ENCODE measurements at places on chromosomes 16 and 17. TPM values are rescaled to one million over a fixed set of nuclear protein-coding genes. Genes with fewer than 3 reads are reported as not detected.

The MYH3 gene
- 0.97 TPM for total RNA-seq

- H3K36me3 ChIP-seq, result peaks cover 39% of the 10 kb centered on the region
- peak overlapping the region; percentile 42 for H3K27ac ChIP-seq
- no peaks in the 10 kb centered on the region for H3K27me3 ChIP-seq
- no peak for DNase-seq
- H3K4me1 ChIP-seq, result peaks cover 45% of the 10 kb centered on the region
Observed at GRCh38 chr17:76566988-76567431, 18.6 kb downstream of the ST6GALNAC2 start.

GRCh38 chr17:38907930-38908675, 17.3 kb upstream of the LASP1NB start:
- H3K27ac ChIP-seq, result no peak overlapping the region
- peaks cover 40% of the 10 kb centered on the region for H3K36me3 ChIP-seq
- peaks cover 38% of the 10 kb centered on the region for H3K4me1 ChIP-seq
- H3K4me3 ChIP-seq, result no peak overlapping the region

GRCh38 chr17:18904482-18904881, 46.6 kb downstream of the PRPSAP2 start:
- H3K4me3 ChIP-seq, result no peak overlapping the region
- H3K27ac ChIP-seq, result no peak overlapping the region
- H3K27me3 ChIP-seq, result no peaks in the 10 kb centered on the region
- H3K36me3 ChIP-seq, result peaks cover 44% of the 10 kb centered on the region
- DNase-seq, result no peak
- peaks cover 15% of the 10 kb centered on the region for H3K4me1 ChIP-seq

The GUCY2D gene
- not detected for total RNA-seq

GRCh38 chr16:1367486-1368174, 15.9 kb downstream of the GNPTG start:
- H3K27ac ChIP-seq, result no peak overlapping the region
- no peaks in the 10 kb centered on the region for H3K4me1 ChIP-seq
- no peak for DNase-seq
- no peaks in the 10 kb centered on the region for H3K36me3 ChIP-seq

- H3K4me3 ChIP-seq, result no peak overlapping the region
- H3K4me1 ChIP-seq, result peaks cover 34% of the 10 kb centered on the region
- no peak for DNase-seq
- H3K36me3 ChIP-seq, result no peaks in the 10 kb centered on the region
- peak overlapping the region; percentile 13 for H3K27ac ChIP-seq
Observed at GRCh38 chr17:17443173-17443572, 33.6 kb upstream of the MED9 start.

The PLXDC1 gene
- 0.20 TPM for total RNA-seq

DNA sequence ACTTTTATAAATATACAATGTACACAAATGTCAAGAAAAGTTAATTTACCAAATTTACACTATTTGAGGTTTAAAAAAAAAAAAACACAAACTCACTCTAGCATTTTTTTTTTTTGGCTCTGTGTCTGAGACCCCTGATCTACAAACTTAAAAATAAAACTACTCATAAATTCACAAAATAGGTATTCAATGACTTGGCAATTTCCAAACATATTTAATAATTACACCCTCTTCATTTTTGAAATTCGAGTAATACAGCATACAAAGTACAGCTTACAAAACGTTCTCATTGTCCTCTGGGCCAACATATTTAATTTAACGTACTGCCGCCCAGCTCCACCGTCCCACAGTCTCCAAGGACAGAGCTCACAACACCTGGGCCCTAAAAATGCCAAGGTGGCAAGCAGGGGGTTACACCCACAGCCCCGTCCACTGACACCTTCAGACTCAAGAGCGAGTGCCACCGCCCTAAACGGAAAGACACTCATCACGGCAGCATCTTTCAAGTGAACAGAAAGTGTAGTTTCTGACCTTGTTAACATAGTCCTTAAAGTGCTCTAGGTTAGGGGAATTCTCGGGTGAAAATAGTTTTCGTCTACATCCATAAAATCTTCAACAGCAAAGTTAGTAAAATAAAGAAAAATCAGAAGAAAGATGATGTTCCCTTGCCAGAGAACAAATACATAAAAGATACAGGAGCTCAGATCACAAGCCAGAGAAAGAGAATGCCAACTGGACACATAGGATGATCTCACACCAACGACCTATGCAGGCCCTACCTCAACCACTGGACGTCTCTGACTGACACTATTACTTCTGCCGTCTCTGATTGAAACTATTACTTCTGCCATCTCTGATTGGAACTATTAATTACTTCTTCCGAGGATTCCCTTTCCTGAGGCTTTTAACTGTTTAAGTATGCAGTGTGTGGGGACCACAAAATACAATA, 4.2 kb downstream of the ADCY9 start:
- H3K4me1 ChIP-seq, result peaks cover 46% of the 10 kb centered on the region
- H3K36me3 ChIP-seq, result peaks cover 27% of the 10 kb centered on the region
- peak overlapping the region; percentile 91 for H3K4me3 ChIP-seq
- peak; percentile 25 for DNase-seq
- H3K27me3 ChIP-seq, result no peaks in the 10 kb centered on the region

GRCh38 chr17:2092253-2092652, 37.4 kb downstream of the HIC1 start:
- peaks cover 54% of the 10 kb centered on the region for H3K4me1 ChIP-seq
- H3K27me3 ChIP-seq, result peaks cover 4% of the 10 kb centered on the region
- peak overlapping the region; percentile 98 for H3K27ac ChIP-seq
- H3K4me3 ChIP-seq, result no peak overlapping the region

GRCh38 chr17:41917192-41917591, 1.6 kb downstream of the ACLY start:
- peak overlapping the region; percentile 88 for H3K27ac ChIP-seq
- peak overlapping the region; percentile 97 for H3K4me3 ChIP-seq
- DNase-seq, result peak; percentile 51
- H3K36me3 ChIP-seq, result peaks cover 34% of the 10 kb centered on the region
- H3K4me1 ChIP-seq, result peaks cover 61% of the 10 kb centered on the region
- H3K27me3 ChIP-seq, result peaks cover 3% of the 10 kb centered on the region

DNA sequence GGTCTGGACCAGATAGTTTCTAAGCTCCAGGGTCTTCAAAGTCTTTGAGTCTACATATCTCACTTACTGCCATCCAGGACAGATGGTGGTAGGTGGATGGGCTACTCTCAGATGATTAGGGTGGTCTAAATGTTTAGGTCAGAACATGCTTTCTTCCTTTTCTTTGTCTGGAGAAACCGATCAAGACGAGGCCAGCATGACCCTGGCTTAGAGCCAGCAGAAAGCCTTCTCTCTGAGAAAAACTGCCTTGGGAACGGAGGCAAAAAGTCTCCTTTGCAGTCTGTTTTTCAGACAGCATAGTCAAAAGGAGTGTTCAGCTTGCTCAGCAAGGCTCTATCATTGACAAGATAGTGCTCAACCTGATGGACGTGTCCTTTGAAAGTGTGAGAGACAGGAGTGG, 48.8 kb downstream of the SPACA3 start:
- H3K4me3 ChIP-seq, result no peak overlapping the region
- no peaks in the 10 kb centered on the region for H3K4me1 ChIP-seq
- H3K27me3 ChIP-seq, result no peaks in the 10 kb centered on the region
- H3K27ac ChIP-seq, result no peak overlapping the region

DNA sequence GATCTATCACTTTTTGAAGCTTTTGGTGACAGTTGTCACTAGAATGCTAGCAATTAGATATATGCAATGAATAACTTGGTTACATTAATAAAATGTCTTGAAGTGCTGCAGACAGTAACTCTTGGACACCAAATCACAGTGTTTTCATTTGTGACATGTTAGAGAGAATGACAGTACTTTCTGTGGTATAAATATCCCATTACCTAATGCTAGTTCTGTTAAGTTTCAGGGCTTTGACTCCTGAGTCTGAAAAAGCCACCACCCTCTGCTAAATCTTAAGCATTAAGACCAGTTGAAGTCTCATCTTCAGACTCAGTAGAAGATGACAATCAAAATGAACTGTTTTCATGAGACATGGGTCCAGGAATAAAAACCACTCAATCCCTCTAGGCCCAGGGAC, 10.6 kb upstream of the CPHXL2 start:
- H3K36me3 ChIP-seq, result peaks cover 9% of the 10 kb centered on the region
- no peaks in the 10 kb centered on the region for H3K27me3 ChIP-seq
- H3K4me1 ChIP-seq, result no peaks in the 10 kb centered on the region
- DNase-seq, result no peak
- no peak overlapping the region for H3K27ac ChIP-seq
- H3K4me3 ChIP-seq, result no peak overlapping the region

DNA sequence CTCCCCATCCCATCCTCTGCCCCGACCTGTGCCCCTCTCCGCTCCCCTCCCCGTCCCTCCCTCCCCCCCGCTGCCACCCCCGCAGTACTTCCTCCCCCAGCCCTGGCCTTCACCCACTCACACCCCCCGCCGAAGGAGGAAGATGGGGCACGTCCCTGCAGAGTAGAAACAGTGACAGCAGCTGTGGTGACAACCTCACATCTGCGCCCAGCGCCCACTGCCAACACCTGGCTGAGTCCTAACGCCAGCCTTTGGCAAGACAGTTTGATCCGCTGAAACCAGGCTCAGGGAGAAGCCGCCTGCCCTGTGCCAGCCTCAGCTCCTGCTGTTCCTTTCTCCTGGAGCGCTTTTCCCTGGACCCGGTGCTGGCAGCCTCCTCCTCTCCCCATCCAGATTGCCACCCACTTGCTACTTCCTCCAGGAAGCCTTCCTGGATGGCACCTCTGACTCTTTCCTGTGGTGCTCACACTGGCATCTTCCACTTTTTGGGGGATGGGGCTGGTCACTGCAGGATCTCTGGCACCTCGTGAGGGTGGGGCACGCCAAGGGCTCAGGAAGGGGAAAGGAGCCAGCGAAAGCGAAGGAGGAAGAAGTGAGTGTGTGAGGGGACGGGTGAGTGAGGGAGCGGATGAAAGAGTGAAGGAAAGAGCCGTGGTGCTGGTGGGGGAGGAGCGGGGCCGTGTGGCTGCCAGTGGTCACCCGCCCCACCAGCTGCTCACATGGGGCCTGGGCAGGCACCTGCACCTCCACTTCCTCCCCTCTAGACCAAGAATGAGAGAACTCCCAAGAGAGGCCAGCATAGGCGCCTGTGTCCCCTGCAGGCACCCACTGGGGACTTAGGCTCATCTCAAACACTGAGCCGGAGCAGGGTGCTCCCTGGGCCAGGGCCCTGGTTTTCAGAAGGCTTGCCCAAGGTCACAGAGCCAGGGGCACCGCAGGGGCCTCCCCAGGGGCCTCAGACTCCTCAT, 27.0 kb downstream of the ZFPM1 start:
- H3K4me1 ChIP-seq, result no peaks in the 10 kb centered on the region
- no peaks in the 10 kb centered on the region for H3K27me3 ChIP-seq
- H3K4me3 ChIP-seq, result no peak overlapping the region
- no peak overlapping the region for H3K27ac ChIP-seq
- H3K36me3 ChIP-seq, result no peaks in the 10 kb centered on the region

The ZNF267 gene
- 6.3 TPM for total RNA-seq

The MARVELD3 gene
- not detected for total RNA-seq

DNA sequence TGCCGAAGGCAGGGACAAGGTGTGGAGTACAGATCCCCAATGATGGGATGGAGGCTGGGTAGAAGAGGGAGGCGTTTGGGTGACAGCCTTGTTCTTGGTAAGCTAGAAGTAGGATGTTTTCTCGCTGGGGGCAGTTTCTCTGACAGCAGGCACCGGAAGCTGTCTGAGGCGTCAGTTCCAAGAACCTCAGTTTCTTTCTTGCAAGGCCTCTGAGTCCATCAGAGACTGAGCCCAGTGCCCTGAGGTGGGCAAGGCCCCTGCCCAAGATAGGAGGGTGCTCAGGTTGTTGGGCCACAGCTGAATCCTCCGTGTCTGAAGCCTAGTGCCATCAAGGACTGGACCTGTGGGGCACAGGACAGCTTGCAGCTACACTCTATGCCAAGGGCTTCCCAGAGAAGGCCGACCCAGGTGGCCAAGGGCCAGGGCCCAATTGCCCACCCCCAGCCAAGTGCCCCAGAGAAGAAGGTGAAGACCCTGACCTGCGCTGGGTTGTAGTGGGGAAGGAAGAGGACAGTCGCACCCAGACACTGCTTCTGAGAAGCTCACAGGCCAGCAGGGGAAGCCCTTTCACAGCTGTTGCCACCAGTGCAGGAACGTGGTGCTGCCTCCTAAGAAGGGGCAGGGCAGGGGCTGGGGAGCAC, 13.1 kb downstream of the CYB5D2 start:
- no peaks in the 10 kb centered on the region for H3K27me3 ChIP-seq
- H3K4me1 ChIP-seq, result peaks cover 6% of the 10 kb centered on the region
- DNase-seq, result no peak
- peaks cover 11% of the 10 kb centered on the region for H3K36me3 ChIP-seq

DNA sequence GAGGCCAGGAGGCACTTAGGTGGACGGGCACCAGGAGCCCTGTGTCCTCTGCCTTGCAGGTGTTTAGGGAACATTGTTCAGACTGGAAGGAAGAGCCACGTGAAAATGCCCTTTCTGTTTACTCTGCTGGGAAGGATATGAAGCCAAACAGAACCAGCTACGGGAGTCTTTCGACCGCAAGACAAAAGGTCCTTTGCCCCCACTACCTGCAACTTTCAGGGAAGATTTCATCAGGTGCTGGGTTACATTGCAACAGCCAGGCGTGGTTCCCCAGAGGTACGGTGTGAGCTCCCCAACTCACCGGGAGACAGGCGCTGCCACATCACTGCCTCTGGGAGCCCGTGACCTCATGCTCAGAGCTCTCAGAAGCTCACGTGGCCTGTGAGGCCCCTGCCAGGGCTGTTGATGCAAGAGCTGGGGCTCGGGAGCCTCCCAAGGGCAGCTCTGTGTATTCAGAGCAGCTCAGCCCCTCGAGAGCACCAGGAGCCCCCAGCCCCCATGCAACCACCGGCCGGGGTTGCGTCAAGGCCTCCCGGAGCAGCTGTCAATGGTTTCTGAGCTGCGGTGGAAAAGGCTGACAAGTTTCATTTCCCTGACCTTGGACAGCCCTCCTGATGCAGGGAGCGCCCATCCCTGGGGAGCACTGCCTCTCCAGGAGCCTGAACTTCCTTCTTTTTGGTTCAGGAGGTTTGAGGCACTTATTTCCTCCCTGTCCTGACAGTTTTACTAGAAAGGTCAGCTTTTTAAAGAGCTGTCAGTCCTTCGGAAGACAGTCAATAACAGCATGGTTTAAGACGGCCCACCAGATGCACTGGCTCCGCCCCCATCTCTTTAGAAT, 42.1 kb downstream of the TBC1D16 start:
- peak overlapping the region; percentile 44 for H3K4me3 ChIP-seq
- no peaks in the 10 kb centered on the region for H3K27me3 ChIP-seq
- H3K36me3 ChIP-seq, result no peaks in the 10 kb centered on the region

DNA sequence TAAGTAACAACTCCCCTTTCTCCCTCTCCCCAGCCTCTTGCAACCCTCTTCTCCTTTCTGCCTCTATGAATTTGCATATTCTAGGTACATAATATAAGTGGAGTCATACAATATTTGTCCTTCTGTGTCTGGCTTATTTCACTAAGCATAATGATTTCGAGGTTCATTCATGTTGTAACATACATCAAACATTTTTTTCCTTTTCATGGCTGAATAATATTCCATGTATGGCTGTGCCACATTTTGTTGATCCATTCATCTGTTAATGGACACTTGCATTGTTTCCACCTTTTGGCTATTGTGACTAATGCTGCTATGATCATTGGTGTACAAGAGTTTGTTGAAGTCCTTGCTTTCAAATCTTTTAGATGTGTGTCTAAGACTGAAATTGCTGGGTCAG, 17.6 kb upstream of the FA2H start:
- H3K27me3 ChIP-seq, result peaks cover 10% of the 10 kb centered on the region
- no peaks in the 10 kb centered on the region for H3K36me3 ChIP-seq
- DNase-seq, result no peak
- no peaks in the 10 kb centered on the region for H3K4me1 ChIP-seq
- H3K27ac ChIP-seq, result no peak overlapping the region

Data from HFFc6 (cell line).